ENCODE measurements at places on chromosomes 11 and 22.

DNA sequence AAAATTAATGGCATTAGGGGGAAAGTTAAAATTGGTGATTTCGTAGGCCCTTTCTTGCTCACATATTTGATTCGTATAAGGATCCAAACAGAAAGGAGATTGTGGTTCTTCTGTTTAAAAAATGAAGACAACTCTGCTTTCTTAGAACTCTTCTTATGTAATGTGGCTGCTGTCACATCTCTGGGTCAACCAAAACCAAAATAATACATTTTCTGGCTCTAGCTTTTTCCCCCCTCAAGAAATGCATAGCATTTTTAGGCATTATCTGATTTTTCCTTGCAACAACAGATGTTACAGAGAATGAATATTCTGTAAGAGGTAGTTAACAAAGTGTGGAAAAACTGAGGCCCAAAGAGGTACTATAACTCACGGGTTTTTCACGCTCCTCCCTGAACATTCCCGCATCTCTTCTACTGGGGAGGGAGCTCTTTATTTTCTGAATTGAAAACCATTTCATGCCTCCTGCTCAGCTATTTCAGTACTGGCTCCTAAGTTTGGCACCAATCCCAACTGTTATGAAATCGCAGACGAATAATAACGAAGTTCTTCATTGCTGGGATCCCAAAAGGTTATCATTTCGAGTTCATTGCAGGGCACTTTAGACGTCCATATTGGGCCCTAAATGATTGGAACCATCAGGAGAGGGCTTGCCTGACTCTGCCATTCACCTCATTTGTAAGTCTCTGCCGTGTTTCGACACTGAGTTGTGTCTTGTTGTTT, 17.1 kb downstream of the GRAP2 start:
- no peak for DNase-seq

GRCh38 chr11:118448294-118448693, 12.0 kb downstream of the KMT2A start:
- DNase-seq: no peak

DNA sequence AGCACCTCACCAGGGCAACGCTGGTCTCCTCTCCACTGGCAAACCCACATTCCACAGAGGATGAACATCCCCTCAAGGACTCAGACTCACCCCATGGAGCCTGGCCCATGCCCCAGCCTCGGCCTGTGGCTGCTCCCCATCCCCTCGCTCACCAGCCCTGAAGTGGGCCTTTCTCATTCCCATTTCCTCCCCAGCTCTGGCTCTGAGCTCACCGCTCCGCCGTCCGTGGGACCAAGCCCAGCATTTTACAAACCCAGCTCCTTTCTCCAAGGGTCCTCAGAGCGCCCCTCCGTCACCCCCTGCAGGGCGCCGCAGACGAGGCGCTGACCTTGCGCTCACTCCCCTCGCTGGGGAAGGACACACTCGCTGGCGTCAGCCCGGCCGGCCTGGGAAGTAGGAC, 6.9 kb upstream of the IGF2 start:
- no peak for DNase-seq

DNA sequence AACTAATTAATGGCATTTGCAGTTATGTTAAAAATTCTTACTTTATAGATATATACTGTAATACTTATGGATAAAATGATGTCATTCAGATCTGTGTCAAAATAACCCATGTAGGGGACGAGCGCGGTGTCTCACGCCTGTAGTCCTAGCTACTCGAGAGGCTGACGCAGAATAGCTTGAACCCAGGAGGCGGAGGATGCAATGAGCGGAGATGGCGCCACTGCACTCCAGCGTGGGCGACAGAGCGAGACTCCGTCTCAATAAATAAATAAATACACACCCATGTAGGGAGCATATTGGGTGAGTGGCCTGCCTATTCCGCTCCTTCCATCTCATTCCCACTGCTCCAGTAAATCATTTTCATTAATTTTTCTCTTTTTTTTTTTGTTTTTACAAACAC, 7.1 kb downstream of the SNU13 start:
- no peak for DNase-seq

DNA sequence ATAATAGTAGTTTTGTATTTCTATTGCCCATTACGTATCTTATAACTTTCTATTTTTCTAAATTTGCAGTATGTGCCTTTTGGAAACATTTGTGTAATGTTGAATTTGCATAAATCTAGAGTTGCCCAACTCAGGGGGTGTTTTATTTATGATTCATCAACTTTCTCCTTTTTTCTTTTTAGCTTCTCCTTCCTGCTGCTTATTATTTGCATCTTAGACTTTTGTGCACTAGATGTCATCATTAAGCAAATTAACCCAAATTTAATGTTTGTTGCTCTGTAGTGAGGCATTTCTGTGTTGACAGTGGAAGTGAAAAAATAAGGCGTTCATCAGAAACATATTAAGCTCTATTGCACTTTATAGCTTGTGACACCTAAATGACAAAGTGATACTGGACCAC, 56.2 kb upstream of the ZBED5 start:
- DNase-seq: no peak
